Gastrocnemius medialis (tissue), 4 donors: ENCODE measurements at places on chromosomes 5 and 9. TPM values are rescaled to one million over a fixed set of nuclear protein-coding genes. Genes with fewer than 3 reads are reported as not detected.

Gene POU4F3
- not detected for total RNA-seq

DNA sequence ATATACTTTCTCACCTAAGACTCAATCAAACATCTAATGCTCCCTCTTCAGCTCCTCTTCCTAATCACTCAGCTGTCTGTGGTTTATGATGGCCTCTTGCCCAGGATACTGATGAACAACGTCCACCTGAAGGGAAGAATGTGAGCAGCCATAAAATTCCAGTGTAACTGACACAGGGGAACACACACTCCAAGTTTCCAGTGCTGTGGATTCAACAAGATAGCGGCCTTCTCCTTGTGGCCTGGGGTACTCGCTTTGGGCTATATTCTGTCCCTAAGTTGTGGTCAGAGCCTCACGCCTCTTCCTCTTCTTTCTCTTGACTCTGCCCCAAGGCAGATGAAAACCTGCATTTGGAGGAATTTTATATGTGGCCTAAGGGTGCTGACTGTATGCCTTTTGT lies 11.7 kb downstream of the B4GALT1 start:
- H3K4me3 ChIP-seq: no peak overlapping the region
- H3K4me1 ChIP-seq: peaks cover 78% of the 10 kb centered on the region
- no peaks in the 10 kb centered on the region for H3K36me3 ChIP-seq
- H3K27me3 ChIP-seq: no peaks in the 10 kb centered on the region
- no peak for DNase-seq

Gene RETREG1
- total RNA-seq: 233 TPM

Gene FBLL1
- total RNA-seq: not detected

Gene LMX1B
- total RNA-seq: 0.35 TPM

Gene MUSK
- 10.2 TPM for total RNA-seq

DNA sequence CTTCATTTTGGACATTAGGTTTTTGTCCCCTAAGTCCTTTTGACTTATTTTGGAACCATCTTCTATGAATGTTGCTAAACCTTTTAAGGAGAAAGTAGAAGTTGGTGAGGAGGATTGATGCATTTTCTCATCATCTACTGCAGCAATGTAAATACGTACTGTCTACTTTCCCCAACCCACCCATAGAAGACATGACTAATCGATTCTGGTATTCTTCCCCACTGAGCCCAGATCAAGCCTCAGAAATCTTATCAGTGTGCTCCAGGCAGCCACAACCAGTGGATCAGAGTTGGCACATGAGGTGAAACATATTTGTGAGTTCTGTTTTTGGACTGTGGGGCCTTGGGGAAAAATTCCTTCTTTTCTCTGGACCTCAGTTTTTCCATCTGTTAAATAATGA lies 57.7 kb downstream of the FGF18 start:
- DNase-seq: no peak
- no peak overlapping the region for H3K27ac ChIP-seq
- H3K27me3 ChIP-seq: no peaks in the 10 kb centered on the region
- H3K4me1 ChIP-seq: no peaks in the 10 kb centered on the region

DNA sequence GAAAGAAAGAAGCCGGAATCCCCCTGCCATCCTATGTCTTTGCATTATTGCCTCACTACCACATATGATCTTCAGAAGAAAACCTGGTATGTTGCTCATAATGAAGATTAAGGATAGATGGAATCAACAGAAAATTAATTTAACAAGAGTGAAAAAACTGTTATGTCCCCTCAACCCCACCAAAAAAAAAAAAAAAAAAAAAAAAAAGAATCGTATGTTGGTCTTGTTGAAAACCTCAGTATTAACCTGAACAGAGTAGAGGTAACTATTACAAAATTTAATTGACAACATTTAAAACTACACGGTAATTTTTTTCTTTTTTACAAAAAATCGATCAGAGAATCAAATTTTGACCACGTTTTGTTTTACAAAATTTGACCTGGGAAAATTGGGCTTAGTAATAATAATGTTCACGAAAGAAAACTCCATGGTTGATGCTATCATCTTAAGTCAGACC lies 827 bp upstream of the CSNK1A1 start:
- no peak for DNase-seq
- peak overlapping the region; percentile 99 for H3K27ac ChIP-seq
- H3K4me3 ChIP-seq: peak overlapping the region; percentile 96
- H3K36me3 ChIP-seq: no peaks in the 10 kb centered on the region
- H3K27me3 ChIP-seq: no peaks in the 10 kb centered on the region

Gene ANGPTL2
- total RNA-seq: 48.3 TPM
